ENCODE measurements at places on chromosomes 12 and 14.
A peak's percentile ranks its signal among the peaks of the same experiment; 100 is the strongest.

GRCh38 chr12:104863296-104863948, 94.7 kb downstream of the SLC41A2 start:
- no peak for DNase-seq

DNA sequence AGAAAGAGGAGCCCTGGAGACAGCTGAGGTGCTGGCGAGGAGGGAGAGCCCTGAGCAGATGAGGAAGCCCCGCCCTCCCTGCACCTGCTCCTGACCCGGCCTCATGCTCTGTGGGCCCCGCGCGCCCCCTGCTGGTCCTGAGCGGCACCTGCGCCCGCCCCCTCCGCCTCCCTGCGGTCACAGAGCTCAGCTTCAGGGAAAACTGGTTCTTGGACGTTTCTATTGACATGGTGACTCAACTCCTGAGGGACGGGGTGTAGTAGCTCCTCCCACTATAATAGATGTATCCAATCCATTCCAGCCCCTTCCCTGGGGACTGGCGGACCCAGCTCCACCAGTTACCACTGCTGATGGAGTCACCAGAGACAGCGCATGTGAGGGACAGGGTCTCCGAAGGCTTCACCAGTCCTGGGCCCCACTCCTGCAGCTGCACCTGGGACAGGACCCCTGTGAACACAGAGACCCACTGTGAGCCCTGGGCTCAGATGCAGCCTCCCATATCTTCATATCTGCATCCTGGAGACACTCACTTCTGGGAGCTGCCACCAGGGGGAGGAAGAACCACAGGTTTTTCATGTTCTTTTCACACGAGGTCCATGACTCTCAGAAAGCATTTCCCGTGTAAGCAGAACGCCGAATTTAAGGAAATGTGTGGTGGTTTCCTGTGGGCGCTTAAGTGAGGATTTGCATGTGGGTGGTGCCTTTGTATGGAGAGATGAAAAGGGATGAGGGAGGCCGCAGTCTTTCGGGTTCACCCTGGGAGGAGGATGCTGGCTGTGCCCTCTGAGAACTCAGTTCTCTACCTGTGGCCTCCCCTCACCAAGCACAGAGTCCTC, 1346.4 kb downstream of the TMEM121 start:
- DNase-seq = peak; percentile 89

GRCh38 chr12:110424237-110424636, 20.7 kb upstream of the ANAPC7 start:
- no peak for DNase-seq

DNA sequence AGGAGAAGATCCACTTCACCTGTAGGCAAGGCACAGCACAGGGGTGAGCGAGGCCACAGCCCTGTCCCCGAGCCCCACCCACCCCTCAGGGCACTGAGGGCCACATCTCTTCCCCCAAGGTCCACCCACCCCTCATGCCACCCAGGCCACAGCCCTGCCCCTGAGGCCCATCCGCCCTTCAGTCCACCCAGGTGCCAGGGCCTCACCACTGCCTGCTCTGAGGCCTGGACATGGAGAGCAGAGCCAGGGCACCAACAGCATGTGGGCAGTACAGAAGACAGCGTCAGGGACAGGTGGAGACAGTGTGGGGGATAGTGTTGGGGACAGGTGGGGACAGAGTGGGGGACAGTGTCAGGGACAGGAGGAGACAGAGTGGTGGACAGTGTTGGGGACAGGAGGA, 138.3 kb downstream of the TMEM121 start:
- DNase-seq = no peak

- peak; percentile 22 for DNase-seq
Measured at GRCh38 chr14:93648440-93649168, 139.7 kb downstream of the PRIMA1 start.

GRCh38 chr12:80059102-80059501, 40.2 kb upstream of the OTOGL start:
- DNase-seq = no peak

DNA sequence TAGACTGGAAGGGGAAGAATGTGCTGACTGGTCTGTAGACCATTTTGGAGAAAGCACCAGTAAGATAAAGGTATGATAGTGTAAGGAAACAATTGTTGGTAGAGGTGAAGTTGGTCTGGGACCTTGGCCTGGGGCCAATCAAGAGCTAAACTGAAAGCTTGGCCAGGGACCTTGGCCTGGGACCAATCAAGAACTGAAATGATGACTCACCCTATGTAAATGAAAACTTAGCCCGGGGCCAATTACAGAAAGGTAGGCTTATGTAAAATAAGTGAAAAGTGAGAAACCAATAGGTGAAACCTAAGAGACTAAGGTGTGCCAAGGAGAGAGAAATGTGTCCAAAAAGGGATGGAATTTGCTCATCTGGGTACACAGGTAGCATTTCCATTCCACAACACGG, 776.0 kb downstream of the C12orf50 start:
- DNase-seq = peak; percentile 20

DNA sequence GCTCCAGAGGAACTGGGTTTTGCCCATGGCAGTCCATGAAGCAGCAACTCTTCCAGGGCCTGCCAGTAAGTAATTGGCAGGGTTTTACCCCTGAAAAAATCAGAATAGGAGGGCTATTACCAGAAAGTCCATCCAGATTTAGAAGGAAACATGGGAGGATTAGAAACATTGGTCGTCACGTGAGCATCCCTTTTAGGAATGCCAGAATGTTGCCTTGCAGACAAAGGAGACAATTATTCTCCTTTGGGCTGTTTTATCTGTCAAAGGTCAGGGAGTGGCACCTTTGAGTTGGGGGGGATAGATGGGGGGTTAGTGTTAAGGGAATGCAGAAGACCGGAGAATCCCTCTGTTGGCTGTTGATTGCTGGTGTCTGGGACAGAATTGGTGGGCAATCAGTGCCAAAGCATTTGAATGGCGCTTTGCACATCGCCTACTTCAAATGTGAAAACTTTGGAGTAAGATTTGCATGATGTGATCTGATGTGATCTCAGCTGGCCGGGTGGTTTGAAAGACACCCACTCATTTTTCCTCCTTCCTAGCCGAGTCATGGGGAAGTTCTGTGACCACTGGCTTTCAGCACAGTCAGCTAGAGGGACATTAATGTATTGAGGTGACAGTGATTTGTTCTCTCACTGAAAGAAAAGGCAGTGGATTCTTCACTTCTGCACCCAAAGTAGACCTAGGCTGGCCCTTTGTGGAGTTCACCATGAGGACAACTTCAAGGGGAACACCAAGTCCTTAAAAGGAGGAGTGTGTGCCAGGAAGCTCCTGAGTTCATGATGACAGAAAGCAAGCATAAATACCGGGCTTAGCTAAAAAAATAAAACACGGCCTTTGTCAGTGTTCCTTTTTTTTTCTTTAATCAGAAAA, 31.4 kb downstream of the FLVCR2 start:
- DNase-seq = no peak

- DNase-seq = no peak
Measured at GRCh38 chr12:65868878-65869277, 44.6 kb downstream of the HMGA2 start.

GRCh38 chr14:38404100-38404541, 148.2 kb upstream of the CLEC14A start:
- no peak for DNase-seq

Measured in HT-29 (cell line).